H4 (cell line): ENCODE measurements at places on chromosomes 2 and 18.

- peak; percentile 43 for DNase-seq
These were observed 26.2 kb downstream of the UNC50 start for GRCh38 chr2:98634406-98635092.

GRCh38 chr2:59440491-59440890, 1113.0 kb downstream of the BCL11A start:
- DNase-seq: no peak

DNA sequence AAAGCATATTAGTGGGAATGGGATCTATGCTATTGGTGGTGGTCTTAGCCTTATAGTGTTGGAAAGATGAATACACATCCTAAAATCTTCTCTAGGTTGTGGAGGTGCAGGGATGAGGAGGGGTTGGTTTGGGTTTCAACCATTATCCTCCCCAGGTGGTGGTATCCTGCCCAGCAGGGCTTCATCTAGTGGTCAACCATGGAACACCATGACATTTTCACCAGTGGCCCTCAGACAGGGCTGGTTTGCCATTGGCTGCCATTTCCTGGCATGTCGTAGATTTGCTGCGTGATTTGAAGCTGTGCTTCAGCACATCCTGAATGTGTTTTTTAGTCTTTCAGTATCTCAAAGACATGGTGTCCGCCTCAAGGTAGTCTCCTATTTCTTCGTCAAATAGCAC, 391.2 kb upstream of the HNRNPA3 start:
- DNase-seq: no peak

- DNase-seq: no peak
These were observed 1.7 kb upstream of the PER2 start for GRCh38 chr2:238290091-238290509.

- no peak for DNase-seq
These were observed 2.4 kb downstream of the CHRNA1 start for GRCh38 chr2:174761837-174762236.

DNA sequence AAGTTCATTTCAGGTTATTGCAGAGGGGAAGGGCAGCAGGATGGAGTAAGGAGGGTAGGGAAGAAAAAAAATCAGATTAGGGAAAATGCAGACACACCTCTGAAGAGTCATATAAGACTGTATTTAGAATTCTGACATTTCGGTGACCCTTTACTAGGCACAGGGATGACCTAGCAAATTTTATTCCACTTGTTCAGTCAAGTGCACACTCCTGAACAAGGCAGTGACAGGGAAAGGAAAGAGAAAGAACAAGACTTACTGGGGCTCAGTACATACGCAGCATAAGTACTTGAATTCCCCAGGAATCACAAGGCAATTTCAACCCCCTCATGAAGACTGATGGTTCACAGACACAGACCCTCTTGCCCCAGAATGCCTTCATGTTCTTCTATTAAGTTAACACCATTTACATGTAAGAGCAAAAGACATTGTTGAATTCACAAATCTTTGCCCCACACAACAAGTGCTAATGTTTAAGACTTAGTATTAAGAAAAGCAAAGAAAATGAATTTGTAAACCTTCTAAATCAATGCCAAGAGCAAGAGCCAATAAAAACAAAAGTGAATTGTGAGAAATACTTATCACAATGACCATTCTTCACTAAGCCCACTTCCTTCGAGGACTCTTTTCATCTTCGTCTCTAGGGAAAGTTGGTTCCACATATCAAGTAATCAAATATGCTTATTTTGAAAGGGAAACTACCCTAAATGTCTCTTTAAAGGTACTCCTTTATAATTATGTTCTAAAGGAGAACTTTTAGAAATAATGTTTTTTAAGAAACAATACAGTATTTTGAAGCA, 47.0 kb downstream of the COBLL1 start:
- no peak for DNase-seq
